MV-4-11 (cell line): ENCODE measurements at places on chromosomes 4 and X.
A peak's percentile ranks its signal among the peaks of the same experiment; 100 is the strongest.

DNA sequence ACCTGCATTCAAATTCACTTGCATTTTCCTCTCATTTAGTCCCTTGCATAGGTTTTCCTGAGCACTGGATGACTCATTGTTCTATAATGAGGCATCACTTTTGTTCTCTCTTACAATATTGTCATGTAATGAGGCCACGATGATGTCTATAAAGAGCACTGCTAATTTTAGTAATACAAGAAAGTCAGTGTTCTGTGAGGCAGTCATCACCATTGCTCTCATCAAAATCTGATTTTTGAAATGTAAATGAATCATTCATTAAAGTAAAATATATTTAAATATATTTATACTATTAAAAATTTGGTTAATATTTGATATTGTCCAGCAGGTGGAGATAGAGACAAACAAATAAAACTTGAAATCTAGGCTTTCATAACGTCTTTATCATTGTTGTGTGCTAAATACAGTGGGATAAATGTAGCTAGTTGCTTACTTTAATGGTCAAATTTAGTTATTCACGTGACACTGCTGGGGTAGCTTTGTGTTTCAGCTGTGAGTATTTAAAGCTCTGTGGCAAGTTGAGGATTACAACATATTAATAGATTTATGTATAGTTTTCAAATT is 15.4 kb downstream of the HMGB2 start:
- DNase-seq: peak; percentile 36

GRCh38 chr4:110799211-110799610 is 176.3 kb upstream of the PITX2 start:
- no peak for DNase-seq

- no peak for DNase-seq
Measured at GRCh38 chr4:175253184-175253902, 335.2 kb downstream of the ADAM29 start.

GRCh38 chrX:35726176-35726575 is 72.0 kb upstream of the MAGEB16 start:
- DNase-seq: no peak

DNA sequence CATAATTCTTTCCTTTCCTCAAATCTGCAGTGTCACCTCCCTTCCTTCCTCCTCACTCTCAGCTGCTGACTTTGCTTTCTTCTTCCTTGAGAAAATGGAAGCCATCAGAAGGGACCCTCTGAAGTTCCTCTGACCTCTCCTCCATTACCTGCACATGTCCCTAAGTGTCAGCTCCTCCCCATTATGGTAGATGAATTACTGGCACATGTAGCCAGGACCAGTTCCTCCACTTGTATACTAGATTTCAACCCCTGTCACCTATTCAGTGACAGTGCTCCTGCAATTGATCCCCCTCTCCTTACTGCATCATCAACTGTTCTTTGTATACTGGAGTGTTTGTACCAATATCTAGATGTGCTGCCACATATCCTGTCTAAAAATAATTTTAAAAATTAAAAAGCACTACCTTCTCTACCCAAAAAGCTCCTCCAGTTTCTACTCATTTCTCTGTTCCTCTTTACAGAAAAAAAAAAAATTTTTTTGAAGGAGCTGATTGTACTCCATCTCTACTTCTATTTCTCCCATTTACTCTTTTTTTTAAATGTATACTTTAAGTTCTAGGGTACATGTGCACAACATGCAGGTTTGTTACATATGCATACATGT is 78.6 kb downstream of the CLCN5 start:
- peak; percentile 1 for DNase-seq

- no peak for DNase-seq
Measured at GRCh38 chr4:17347445-17347844, 164.4 kb downstream of the QDPR start.

GRCh38 chr4:53378171-53378482 is 686 bp downstream of the FIP1L1 start:
- DNase-seq: no peak

DNA sequence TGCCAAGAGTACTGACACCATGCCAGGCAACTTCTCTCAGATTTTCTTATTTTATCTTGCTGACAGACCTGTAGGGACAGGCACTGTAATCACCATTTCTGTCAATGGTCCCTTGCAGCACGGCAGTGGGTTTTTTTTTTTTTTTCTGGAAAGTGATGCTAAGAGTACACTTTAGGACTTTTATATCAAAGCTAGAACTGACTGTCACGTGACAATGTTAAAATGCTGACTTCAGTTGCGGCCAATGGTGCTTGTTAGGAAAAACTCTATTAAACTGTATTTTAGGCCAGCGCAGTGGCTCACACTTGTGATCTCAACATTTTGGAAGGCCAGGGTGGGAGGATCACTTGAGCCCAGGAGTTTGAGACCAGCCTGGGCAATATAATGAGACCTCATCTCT is 12.3 kb upstream of the SCOC start:
- DNase-seq: no peak

DNA sequence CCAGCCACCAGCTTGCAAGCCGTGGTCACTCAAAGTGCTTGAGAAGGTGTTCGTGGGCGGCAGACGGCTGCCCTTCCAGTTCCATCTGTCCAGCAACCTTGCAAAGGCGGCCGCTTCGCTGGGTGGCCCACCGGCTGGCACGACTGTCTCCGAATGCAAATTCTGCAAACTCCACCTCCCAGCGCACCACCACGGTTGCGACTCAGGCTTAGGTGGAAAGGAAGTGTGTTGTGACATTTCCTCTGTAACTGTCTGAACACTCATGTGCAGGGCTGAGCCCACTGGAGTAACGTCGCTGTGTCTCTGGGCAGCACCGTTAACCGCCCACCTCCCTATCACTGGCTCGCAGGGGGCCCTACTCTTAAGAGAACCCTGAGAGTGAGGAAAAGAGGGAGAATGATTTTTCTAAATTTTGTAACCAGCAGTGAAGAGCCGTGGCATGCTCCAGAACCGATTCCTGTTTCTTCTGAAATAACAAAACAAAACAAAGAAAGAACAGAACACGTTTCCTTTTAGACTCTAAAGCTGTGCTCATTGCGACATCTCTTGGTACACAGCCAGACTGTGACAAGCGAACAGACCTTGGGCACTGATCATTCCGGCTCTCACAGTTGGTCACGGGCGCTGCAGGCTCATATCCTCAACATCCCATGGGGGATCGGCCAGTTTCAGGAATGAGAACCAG is at the start of gene P2RY8:
Gene P2RY8 (minus strand): TSS at position 155 of the 685 bp plus-strand sequence. CDS start 70,627 bp downstream, outside the sequence.
- peak; percentile 95 for DNase-seq

DNA sequence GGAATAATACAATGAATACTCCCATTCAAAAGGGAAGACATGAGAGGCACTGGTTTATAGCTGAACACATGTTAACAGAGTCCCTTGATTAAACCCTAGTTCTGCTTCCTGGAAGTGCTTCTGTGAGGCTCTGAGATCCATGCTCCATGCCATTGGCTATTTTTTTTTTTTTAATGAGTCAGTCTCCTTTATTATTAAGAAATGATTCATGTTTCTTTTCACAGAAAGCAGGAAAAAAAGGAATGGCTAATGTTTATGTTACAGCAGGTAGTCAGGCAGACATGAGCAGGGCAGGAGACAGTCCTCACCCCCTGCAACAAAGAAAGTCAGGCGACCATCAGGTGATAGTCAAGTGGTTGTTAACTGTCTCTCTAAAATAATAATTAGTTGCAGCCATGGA is 598.7 kb downstream of the EPHA5 start:
- no peak for DNase-seq

DNA sequence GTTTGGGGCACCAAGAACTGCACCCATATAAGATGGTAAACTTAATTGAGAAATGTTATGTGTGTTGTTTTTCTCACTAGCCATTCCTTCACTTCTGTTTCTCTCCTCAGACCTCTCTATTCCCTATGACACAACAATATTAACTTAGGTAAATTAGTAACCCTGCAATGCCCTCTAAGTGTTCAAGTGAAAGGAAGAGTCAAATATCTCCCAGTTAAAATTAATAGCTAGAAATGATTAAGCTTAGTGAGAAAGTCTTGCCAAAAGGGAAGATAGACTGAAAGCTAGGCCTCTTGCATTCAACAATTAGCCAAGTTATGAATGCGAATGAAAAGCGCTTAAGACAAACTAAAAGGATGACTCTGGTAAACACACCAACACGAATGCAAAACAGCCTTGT is 132.9 kb upstream of the KLF8 start:
- no peak for DNase-seq

- no peak for DNase-seq
Measured at GRCh38 chr4:56976837-56977320, 527 bp downstream of the NOA1 start.

- no peak for DNase-seq
Measured at GRCh38 chr4:151315212-151315886, 10.1 kb downstream of the SH3D19 start.

DNA sequence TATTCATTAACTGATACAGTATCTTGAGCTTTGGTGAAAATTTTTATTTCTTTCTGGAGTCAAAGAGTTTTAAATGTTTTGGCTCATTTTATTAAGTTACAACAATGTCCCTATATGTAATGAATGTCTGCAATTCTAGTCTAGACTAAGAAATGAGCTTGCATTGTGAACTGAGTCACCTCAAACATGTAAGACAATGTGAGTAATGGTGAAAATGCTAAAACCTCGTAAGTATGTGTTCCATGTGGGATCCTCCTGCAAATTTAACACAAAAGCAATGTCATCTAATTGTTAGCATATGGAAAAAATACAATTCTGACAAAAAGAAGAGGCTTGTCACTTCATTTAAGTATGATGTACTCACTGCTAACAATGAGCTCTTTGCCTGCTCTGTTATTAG is 480.5 kb upstream of the FSTL5 start:
- no peak for DNase-seq

DNA sequence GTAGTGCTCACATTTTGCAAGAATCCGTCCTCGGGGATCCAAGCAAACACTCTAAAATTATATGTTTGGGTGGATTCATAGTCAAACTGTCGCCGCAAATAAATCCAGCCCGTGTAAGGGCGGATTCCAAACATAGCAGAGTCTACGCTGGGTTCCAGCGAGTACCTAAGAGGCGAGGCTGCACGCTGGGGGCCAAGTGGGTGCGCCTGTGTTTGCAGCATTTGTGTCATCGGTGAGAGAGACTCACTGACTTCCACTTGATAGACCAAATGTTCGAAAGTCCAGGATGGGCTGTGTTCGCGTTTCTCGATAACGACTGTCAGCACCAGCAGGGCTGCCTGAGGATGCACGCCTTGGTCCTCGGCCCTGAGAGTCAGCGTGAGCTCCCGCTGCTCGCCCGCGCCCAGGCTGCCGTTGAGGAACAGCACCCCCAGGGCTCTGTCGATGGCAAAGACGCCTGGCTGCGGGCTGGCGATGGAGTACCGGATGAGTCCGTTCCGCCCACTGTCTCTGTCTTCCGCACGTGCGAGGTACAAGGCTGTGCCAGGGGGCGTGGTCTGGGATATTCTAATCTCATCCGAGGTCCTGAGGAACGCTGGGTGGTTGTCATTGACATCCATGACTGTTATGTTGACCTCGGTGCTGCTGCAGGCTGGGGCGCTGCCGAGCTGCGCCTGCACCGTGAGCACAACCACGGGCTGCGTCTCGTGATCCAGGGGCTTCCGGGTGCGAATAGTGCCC is 158.7 kb downstream of the DCHS2 start:
- peak; percentile 28 for DNase-seq

- no peak for DNase-seq
Measured at GRCh38 chr4:112379306-112379705, 82.1 kb downstream of the ALPK1 start.

GRCh38 chrX:109878236-109878635 is 124.7 kb upstream of the TMEM164 start:
- DNase-seq: peak; percentile 25

DNA sequence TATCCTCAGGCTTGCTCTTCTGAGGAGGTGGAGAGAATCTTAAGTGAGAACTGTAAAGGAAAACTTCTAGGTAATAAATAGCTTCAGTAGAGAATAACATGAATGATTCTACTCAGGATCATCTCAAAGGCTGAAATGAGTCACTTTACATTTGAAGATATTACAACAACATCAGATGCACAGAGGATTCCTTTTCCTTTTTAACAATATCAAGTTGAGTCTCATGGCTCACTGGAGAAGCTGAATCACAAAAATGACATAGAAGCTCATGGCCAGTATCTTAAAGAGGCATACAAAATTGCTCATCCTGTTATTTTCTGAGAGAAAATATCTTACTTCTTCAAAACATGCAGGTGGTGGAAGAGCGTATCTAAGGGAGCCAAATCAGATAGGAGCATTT is 72.5 kb upstream of the EMCN start:
- no peak for DNase-seq

DNA sequence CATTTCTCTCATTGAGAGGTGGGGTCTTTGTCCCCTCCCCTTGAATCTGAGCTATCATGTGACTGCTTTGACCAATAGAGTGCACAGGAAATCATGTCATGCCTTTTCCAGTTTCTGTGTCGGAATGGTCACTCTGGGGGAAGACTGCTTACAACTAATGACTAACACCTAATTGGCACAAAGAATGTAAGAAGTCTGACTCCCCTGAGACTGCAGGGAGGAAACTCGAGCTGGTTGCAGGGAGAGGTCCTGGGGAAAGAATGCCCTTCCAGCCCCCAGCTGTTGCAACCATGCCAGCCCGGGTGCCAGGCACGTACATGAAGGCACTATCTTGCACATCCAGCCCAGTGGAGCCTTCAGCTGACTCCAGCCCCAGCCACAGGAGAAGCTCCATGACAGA is 254.2 kb downstream of the DHX15 start:
- no peak for DNase-seq

- DNase-seq: no peak
Measured at GRCh38 chr4:141458501-141458900, 177.9 kb upstream of the IL15 start.

DNA sequence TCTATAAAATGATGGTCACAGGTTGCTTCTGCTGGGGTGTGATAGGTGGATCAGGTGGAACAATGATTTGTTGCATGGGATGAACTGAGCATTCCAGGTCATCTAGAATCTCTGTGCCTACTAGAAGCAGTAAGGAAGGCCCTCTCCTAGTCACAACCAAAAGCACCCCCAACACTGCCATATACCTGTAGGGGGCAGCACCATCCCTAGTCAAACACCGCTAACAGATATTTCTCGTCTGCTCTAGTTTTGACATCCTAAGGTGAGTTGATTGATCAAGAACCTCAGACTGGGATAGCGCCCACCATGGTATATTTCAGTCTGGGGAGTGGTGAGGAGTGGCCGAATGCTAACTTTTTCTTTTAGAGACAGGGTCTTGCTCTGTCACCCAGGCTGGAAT is 160.2 kb downstream of the NHS start:
- DNase-seq: no peak
